ENCODE measurements at places on chromosomes 12 and 14. TPM values are rescaled to one million over a fixed set of nuclear protein-coding genes. Genes with fewer than 3 reads are reported as not detected.

GLIPR1L1 gene
- not detected for polyA plus RNA-seq

- peak; percentile 87 for DNase-seq
These were observed 1.1 kb upstream of the RNASE4 start for GRCh38 chr14:20683125-20683890.

DNA sequence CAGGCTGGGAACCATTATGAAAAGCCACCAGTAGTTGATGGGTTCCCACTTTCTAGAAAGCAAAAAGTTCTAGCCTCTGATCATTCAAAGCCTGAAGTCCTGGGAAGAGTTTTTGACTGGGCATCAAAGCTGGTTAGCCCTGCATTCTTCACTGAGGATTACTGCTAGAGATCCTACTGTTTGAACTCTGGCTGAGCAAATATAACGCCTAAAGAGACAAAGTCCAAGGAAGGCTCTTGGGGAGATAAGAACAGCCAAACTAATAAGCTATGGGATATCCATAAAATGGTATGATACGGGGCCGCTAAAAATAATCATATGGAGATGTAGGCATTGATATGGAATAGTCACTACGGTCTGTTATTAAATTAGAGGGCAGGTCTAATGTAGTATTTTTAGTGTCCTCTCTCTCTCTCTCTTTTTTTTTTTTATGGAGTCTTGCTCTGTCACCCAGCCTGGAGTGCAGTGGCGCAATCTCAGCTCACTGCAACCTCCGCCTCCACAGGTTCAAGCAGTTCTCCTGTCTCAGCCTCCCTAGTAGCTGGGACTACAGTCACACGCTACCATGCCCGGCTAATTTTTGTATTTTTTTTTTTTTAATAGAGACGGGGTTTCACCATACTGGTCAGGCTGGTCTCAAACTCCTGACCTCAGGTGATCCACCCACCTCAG, 35.5 kb downstream of the PLXNC1 start:
- no peak for DNase-seq

GRCh38 chr12:91819132-91819447, 326.6 kb downstream of the BTG1 start:
- no peak for DNase-seq

- DNase-seq, result no peak
These were observed 5.5 kb downstream of the CYP46A1 start for GRCh38 chr14:99689266-99690236.

DNA sequence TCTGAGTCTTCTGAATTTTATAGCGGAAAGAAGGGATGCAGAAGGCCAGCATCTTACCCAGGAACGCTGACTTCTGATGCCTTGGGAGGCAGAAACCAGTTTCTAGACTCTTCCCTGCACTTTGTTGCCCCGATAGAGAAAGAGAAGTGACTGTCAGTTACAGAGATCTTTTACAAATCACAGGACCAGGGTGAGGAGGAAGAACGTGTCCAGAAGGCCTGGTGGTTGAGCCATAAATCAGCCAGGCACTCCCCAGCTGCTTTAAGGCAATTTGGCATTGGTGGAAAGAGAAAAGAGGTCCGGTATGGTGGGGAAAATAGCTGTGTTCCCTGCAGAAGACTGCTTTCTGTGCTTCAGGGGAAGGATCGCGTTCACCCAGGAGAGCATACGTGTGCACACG, 88.7 kb upstream of the KCNA1 start:
- DNase-seq, result no peak

RIN3 gene
- polyA plus RNA-seq, result 2.4 TPM

CCDC63 gene
- polyA plus RNA-seq, result 0.03 TPM

DNA sequence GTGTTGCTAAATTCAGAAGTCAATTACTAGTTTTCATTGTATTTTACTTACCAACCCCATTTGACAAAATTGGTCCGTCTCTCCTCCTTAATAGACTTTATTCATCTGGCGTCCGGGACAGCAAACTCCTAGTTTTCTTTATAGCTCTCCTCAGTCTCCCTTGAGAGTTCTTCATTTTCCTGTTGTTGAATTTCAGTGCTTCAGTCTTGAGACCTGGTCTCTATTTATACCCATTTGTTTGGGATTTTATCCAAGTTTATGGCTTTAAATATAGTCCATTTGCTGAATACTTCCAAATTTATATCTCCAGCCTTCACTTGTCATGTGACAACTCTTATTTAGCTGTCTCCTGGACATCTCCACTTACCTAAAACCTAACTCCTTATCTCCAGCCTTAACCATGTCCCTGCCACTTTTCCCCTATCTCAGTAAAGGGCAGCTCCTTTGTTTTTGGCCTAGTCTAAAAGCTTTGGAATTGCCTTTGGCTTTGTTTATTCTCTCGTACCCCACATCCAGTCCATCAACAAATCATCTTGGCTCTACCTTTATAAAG, 23.5 kb downstream of the KTN1 start:
- DNase-seq, result no peak

ACOT6 gene
- not detected for polyA plus RNA-seq

SCNN1A gene
- 174 TPM for polyA plus RNA-seq

- peak; percentile 95 for DNase-seq
These were observed 111.6 kb downstream of the BBS10 start for GRCh38 chr12:76236640-76237039.

- DNase-seq, result peak; percentile 51
These were observed 24.6 kb upstream of the SERPINA1 start for GRCh38 chr14:94412671-94413638.

GRCh38 chr12:83664650-83665049, 977.9 kb downstream of the TMTC2 start:
- DNase-seq, result no peak

GNS gene
- 37.0 TPM for polyA plus RNA-seq

- no peak for DNase-seq
These were observed 54.5 kb upstream of the PRICKLE1 start for GRCh38 chr12:42643881-42644579.

ABCD4 gene
- 13.2 TPM for polyA plus RNA-seq

- DNase-seq, result no peak
These were observed 135.7 kb downstream of the MED13L start for GRCh38 chr12:116141833-116142162.

All from mammary epithelial cell (primary cell).